ENCODE measurements at places on chromosomes 12 and 14.
A peak's percentile ranks its signal among the peaks of the same experiment; 100 is the strongest.

- no peak for DNase-seq
Observed at GRCh38 chr12:115840159-115840558, 437.3 kb downstream of the MED13L start.

GRCh38 chr12:115072712-115073111 is 388.7 kb upstream of the TBX3 start:
- no peak for DNase-seq

- DNase-seq = no peak
Observed at GRCh38 chr12:12964255-12964654, 12.3 kb upstream of the GPRC5D start.

- DNase-seq = no peak
Observed at GRCh38 chr12:116365114-116365513, 87.6 kb upstream of the MED13L start.

GRCh38 chr14:89219051-89219450 is 198.0 kb downstream of the FOXN3 start:
- no peak for DNase-seq

DNA sequence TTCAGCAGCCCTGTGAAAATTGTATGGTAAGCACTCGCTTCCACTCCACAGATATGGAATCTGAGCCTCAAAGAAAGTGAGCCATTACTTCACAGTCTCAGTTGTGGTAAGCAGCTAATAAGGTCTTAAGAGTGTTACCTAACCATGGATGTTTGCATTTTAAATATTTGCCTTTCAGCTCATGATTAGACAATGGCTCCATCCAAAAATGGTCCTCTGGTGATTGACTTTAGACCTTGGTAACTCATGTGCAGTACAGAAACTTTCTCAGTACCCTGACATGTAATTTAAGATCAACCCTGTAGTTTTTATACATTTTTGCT is 1.8 kb downstream of the A2M start:
- DNase-seq = no peak

GRCh38 chr14:47674543-47675465 is 601 bp downstream of the MDGA2 start:
- DNase-seq = no peak

DNA sequence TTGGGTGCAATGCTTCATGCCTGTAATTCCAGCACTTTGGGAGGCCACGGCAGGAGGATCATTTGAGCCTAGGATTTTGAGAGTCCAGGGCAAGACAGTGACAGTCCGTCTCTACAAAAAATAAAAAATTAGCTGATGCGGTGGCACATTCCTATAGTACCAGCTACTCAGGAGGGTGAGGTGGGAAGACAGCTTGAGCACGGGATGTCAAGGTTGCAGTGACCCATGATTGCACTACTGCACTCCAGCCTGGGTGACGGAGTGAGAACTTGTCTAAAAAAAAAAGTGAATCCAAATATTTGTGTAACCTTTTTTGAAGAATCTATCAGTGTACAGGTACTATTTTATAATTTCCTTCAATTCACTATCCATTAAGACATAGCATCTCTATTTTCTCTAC is 112.5 kb downstream of the DENND5B start:
- no peak for DNase-seq

DNA sequence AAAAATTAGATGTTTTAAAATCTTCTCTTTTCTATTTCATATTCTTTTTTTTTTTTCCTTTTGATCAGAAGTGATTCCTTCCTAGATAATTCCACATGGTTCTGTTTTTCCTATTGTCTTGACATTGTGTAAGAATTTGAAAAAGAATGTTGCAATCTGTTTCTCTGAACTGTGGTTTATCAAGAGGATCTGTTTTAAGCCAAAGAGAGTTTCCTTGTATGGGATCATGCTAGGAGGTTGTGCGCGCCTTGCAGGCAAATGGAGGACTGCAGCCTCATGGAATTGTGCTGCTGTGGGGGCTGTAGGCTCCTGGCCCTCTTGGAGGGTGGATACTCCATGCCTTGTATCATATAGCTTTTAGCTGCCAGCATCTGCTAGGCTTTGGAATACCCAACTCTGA is 43.3 kb upstream of the MBIP start:
- DNase-seq = no peak

- DNase-seq = peak; percentile 87
Observed at GRCh38 chr12:121240484-121241101, 30.7 kb downstream of the P2RX4 start.

DNA sequence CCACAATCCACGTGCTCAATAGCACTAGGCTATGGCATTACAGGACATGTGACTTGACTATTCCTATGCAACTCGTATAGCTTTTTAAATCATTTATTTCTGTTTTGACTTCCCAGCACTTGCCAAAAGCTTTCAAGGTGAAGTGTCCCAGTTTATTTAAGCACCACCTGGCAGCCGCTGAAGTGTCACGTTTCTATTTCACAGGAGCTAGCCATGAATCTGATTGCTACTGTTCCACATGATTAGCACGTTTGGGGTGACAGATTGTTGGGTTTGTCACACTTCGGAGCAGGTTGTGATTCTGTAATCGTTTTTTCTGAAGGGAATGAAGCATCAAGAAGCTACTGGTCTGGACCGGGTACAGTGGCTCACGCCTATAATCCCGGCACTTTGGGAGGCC is 39.9 kb upstream of the BICDL1 start:
- no peak for DNase-seq

- no peak for DNase-seq
Observed at GRCh38 chr12:58363971-58364370, 422.6 kb downstream of the ATP23 start.

- DNase-seq = no peak
Observed at GRCh38 chr14:95268350-95268749, 51.4 kb downstream of the CLMN start.

DNA sequence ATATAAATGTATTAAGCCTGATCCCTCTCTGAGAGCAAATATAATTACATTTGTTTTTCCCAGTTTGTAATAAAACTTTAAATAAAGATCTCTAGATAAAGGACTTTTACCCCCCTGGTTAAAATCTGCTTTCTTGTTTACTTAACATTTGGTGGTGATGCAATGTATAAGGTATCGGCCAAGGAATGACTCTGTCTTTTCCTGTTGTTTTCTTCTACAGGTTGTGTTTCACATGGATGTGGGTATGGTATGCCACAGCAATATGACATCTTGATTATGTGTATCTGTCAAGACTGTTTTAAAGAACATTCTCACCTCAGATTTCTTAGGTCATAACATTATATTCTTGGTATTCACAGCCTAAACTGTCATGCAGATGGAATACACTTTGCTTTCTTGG is 210.6 kb upstream of the NOVA1 start:
- no peak for DNase-seq

DNA sequence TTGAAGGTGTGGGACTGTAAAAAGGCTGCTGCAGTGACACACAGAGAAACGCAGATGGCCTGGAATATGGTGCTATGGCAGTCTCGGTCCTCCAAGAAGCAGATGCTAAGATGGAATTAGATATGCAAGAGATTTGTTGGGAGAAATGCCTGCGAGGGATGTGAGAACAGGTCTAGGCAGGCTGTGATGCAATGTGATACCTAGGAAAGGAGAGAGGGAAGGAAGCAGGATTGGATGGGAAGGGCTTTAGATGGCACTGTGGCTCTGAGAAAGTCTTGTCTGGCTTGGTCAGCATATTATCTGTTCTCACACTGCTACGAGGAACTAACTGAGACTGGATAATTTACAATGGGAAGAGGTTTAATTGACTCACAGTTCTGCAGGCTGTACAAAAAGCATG is 374.4 kb downstream of the BCAT1 start:
- DNase-seq = no peak

DNA sequence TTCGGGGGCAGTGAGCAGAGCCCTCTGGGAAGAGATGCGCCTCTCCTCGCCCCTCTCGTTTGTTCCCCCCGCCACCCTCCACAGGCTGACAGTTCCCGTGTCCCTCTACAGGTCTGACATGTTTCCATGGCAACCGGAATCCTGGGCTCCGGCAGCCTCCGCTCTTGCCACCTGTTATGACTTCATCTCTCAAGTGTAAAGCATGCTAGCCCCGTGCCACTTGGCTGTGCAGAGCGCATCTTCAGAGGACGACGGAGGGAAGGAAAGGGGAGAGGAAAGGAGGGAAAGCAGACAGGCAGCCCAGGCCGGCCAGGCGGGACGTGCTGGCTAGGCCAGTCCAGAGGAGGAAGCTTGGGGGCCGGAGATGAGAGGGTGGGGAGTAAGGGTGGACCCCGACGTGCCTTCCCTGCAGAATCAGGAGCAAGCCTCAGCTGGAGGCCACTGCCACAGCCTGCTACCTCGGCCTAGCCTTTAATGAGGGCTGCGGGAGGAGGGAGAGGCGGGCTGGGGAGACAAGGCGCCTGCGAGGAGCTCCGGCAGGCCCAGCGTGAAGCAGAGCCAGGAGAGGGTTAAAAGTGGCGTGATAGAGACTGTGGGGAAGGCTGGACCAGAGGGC is 214.3 kb downstream of the DPF3 start:
- no peak for DNase-seq

DNA sequence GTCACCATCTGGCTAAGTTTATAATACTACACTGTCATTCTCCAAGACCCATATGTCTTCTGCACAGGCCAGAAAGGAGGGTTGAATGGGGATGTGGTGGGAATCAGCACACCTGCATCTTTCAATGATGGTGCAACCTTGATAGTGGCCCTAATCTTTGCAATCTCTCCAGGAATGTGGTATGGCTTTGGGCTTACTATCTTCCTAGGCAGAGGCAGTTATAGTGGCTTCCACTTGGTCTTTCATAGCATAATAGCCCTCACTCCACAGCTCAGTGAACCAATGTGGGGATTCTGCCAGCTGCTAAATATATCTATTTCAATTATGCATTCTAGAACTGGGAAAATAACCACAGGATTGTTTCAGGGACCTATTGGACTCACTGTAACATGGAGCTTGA is 61.8 kb upstream of the ATP2B1 start:
- no peak for DNase-seq

All from activated naive CD4-positive, alpha-beta T cell treated with Interleukin-2 at 50 U/mL for 16 hours (primary cell).